ENCODE measurements at places on chromosomes 2 and 18. TPM values are rescaled to one million over a fixed set of nuclear protein-coding genes. Genes with fewer than 3 reads are reported as not detected.

DNA sequence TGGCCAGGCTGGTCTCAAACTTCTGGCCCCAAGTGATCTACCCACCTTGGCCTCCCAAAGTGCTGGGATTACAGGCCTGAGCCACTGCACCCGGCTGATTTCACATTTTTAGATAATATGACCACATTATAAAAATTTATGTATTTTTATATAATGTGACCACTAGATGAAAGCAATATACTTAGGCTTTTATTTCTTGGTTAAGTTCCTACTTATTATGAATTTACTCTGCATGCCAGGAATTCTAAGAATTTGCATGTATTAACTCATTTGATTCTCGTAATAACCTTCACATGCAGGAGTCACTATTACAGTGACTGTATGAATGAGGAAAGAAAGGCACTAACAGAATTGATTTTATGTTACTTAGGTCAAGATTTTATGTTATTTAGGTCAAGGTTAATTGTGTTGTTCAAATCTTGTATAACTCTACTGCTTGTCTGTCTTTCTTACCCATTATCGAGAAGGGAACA lies 25.6 kb upstream of the CASP8 start:
- no peaks in the 10 kb centered on the region for H3K36me3 ChIP-seq
- H3K4me3 ChIP-seq, result peak overlapping the region; percentile 59
- H3K27ac ChIP-seq, result no peak overlapping the region

CCDC88A gene
- total RNA-seq, result 74.5 TPM

DNA sequence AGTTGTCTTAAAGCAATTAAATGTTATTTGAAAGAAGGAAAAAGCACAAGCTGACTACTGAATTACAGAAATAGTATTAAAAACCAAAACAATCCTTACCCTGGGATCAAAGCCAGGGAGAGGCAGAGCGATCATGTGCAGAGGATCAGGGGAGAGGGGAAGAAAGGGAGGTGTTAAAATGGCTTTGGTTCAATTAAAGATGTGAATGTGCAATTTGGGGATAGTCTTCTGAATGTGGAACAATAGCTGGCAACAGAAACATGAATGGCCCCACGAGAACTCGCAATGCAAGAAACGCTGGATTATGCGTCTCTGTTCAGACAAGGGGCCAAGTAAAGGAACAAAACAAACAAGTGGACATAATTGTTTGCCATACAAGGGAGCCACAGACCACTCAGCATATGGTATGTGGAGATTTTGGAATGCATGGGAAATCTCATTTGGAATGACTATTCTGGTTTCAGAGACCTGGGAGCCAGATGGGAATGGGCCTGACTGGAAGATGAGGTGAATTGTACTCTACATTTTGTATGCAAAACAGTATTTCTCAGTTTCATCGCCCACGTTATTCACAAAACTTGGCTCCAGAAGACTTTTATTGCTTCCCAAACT lies 155.4 kb downstream of the SLC4A3 start:
- no peaks in the 10 kb centered on the region for H3K4me1 ChIP-seq
- H3K27me3 ChIP-seq, result no peaks in the 10 kb centered on the region
- no peak overlapping the region for H3K27ac ChIP-seq

- no peak for DNase-seq
- H3K4me1 ChIP-seq, result no peaks in the 10 kb centered on the region
- H3K27me3 ChIP-seq, result no peaks in the 10 kb centered on the region
- no peak overlapping the region for H3K4me3 ChIP-seq
These were observed 141.0 kb downstream of the RPIA start for GRCh38 chr2:88832311-88832991.

ASB18 gene
- total RNA-seq, result not detected

- H3K4me3 ChIP-seq, result no peak overlapping the region
- H3K4me1 ChIP-seq, result peaks cover 13% of the 10 kb centered on the region
- no peaks in the 10 kb centered on the region for H3K36me3 ChIP-seq
- DNase-seq, result no peak
- H3K27ac ChIP-seq, result no peak overlapping the region
These were observed 536.3 kb upstream of the TNP1 start for GRCh38 chr2:217396165-217396564.

- no peaks in the 10 kb centered on the region for H3K36me3 ChIP-seq
- no peak for DNase-seq
- no peaks in the 10 kb centered on the region for H3K4me1 ChIP-seq
These were observed 94.3 kb downstream of the CDCA7 start for GRCh38 chr2:173448938-173449471.

GRCh38 chr2:108541451-108541850 lies 7.2 kb downstream of the LIMS1 start:
- no peaks in the 10 kb centered on the region for H3K27me3 ChIP-seq
- H3K27ac ChIP-seq, result no peak overlapping the region
- H3K36me3 ChIP-seq, result no peaks in the 10 kb centered on the region
- peaks cover 28% of the 10 kb centered on the region for H3K4me1 ChIP-seq
- DNase-seq, result no peak

DNA sequence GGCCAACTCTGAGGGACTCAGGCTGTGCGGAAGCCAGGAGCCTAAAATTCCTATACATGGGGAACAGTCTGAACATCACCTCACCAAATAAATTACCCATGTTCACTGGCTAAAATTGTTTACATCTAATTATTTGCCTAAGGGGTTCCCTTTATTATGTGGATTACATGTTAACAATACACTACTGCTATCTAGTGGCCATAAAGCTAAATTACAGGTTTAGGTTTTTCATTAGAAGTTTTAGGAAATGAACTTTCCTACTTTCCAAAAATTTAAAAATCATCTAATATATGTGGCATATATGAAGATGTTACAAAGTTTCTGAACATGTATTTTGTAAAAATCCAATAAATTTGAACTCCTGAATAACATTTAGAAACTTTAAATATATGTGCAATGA lies 40.3 kb downstream of the PLA2R1 start:
- H3K4me1 ChIP-seq, result peaks cover 2% of the 10 kb centered on the region
- no peak for DNase-seq
- no peak overlapping the region for H3K27ac ChIP-seq
- no peaks in the 10 kb centered on the region for H3K27me3 ChIP-seq
- H3K4me3 ChIP-seq, result no peak overlapping the region

RBFA gene
- total RNA-seq, result 37.5 TPM

ASPRV1 gene
- 3.2 TPM for total RNA-seq

INHBB gene
- total RNA-seq, result 2.8 TPM

- H3K36me3 ChIP-seq, result no peaks in the 10 kb centered on the region
- H3K27me3 ChIP-seq, result no peaks in the 10 kb centered on the region
- no peaks in the 10 kb centered on the region for H3K4me1 ChIP-seq
- H3K27ac ChIP-seq, result no peak overlapping the region
- no peak for DNase-seq
- H3K4me3 ChIP-seq, result no peak overlapping the region
These were observed 224.4 kb upstream of the COPS8 start for GRCh38 chr2:236861196-236861875.

GALR1 gene
- total RNA-seq, result 0.28 TPM

GRCh38 chr2:217171874-217172273 lies 312.0 kb upstream of the TNP1 start:
- H3K4me3 ChIP-seq, result no peak overlapping the region
- no peak overlapping the region for H3K27ac ChIP-seq
- no peaks in the 10 kb centered on the region for H3K4me1 ChIP-seq
- H3K27me3 ChIP-seq, result no peaks in the 10 kb centered on the region

DNA sequence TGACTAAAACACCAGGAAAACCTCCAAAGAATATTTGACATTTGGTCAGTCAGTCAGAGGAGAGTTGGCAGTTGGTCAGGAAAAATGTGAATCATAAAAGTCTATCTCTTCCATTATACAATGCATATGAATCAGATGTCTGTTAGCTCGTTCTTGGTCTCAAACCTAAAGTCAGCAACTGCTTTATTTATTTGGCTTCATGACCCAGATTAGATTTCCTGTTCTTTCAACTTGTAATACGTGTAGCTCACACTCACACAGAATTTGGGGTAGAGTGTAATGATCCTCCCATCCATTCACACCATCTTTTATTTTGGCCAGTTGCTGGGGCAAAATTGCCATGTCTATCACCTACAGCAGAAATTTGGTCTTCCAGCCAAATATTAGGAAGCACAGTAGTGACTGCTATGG lies 81.9 kb upstream of the COL5A2 start:
- peaks cover 23% of the 10 kb centered on the region for H3K4me1 ChIP-seq
- DNase-seq, result no peak
- H3K27me3 ChIP-seq, result no peaks in the 10 kb centered on the region
- H3K4me3 ChIP-seq, result no peak overlapping the region
- no peaks in the 10 kb centered on the region for H3K36me3 ChIP-seq

GRCh38 chr2:105139556-105140239 lies 101.8 kb downstream of the MRPS9 start:
- H3K4me3 ChIP-seq, result no peak overlapping the region
- no peak overlapping the region for H3K27ac ChIP-seq
- no peaks in the 10 kb centered on the region for H3K27me3 ChIP-seq
- H3K4me1 ChIP-seq, result no peaks in the 10 kb centered on the region
- no peak for DNase-seq

GRCh38 chr2:224155896-224156295 lies 116.8 kb upstream of the SERPINE2 start:
- H3K27me3 ChIP-seq, result no peaks in the 10 kb centered on the region
- no peak for DNase-seq
- peaks cover 3% of the 10 kb centered on the region for H3K4me1 ChIP-seq
- no peak overlapping the region for H3K4me3 ChIP-seq

DNA sequence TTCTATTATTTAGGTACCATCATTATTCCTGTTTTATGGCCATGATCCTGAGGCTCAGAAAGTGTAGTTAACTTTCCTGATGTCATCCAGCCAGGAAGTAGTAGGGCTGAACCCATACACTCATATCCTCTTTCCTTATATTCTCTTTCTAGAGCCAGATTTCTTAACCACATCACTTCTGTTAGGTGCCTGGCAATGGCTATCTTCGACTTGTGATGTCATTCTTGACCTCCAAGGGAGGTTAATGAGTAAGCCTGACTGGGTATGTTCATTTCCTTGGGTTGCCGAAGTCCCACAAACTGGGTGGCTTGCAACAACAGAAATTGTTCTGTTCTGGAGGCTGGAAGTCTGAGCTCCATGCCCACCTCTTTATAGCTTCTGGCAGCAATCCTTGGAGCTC lies 43.4 kb downstream of the ITGB6 start:
- no peak for DNase-seq
- H3K4me3 ChIP-seq, result no peak overlapping the region
- H3K27ac ChIP-seq, result no peak overlapping the region
- no peaks in the 10 kb centered on the region for H3K36me3 ChIP-seq
- no peaks in the 10 kb centered on the region for H3K27me3 ChIP-seq

SCN1A gene
- not detected for total RNA-seq

GRCh38 chr2:222731201-222731621 lies 59.8 kb downstream of the MOGAT1 start:
- no peaks in the 10 kb centered on the region for H3K27me3 ChIP-seq
- no peaks in the 10 kb centered on the region for H3K36me3 ChIP-seq
- no peak for DNase-seq
- no peak overlapping the region for H3K4me3 ChIP-seq
- peak overlapping the region; percentile 87 for H3K27ac ChIP-seq

DNA sequence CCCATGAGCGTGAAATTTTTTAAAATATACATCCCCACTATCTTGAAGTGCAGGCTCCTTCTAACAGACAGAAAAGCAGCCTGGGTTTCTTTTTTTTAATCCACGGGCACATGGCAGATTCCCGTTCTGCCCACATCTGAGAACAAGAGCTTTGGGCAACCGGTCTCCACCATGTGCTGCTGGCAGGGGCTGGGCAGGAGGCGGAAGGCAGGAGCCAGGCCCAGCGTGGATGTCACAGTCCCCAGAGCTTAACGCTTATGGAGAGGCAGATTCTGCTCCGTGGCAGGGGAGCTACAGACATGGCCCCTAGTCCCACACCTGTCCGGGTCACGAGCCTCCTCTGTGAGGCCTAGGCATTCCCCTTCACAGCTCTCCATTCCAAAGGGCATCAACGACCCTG lies 503.0 kb upstream of the MYT1L start:
- no peaks in the 10 kb centered on the region for H3K36me3 ChIP-seq
- DNase-seq, result no peak
- H3K4me1 ChIP-seq, result no peaks in the 10 kb centered on the region
- no peak overlapping the region for H3K27ac ChIP-seq

- peaks cover 11% of the 10 kb centered on the region for H3K36me3 ChIP-seq
- H3K27ac ChIP-seq, result no peak overlapping the region
- H3K4me3 ChIP-seq, result no peak overlapping the region
- DNase-seq, result no peak
These were observed 89.9 kb upstream of the UBXN4 start for GRCh38 chr2:135651717-135652116.

DNA sequence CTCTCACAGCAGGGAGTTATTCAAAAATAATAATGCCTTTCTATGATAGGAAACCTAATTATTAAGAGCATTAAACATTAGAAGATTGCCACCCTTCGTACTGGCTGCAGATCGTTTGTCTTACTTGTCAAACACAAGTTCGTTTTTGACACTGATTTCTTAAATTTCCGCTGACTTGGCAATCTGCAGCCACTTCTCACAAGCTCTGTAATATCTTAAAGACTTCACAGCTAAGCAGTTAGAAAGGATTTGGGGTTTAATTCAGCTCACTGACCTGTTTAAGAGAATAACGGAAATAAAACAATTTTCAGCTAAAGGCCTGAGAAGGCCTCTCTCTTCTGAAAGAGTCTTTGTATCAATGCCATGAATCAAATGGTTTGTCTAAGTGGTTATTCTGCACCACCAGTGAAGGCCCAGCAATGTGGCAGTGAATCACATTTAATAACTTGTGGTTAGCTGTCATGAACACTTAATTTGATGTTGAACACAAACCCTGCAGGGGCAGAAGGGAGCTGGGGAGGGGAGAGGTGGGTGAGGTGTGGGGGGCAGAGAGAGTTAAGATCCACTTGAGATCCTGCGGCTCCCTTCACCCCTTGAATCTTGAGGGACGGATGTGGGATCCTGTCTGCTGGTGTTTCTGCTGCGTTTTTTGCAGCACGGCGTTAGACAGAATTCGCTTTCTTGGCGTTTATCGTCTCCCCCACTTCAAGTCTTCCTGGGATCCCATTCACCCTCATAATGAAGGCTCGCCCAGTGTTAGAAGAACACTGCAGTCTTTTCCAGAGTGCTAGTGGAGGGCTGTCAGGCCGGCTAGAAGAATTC lies 145.4 kb upstream of the SATB2 start:
- H3K4me1 ChIP-seq, result peaks cover 9% of the 10 kb centered on the region
- no peaks in the 10 kb centered on the region for H3K36me3 ChIP-seq
- no peak overlapping the region for H3K4me3 ChIP-seq
- DNase-seq, result no peak

GRCh38 chr2:240353086-240353798 lies 82.2 kb upstream of the GPC1 start:
- no peak overlapping the region for H3K27ac ChIP-seq
- H3K4me1 ChIP-seq, result peaks cover 6% of the 10 kb centered on the region
- H3K27me3 ChIP-seq, result no peaks in the 10 kb centered on the region
- no peak overlapping the region for H3K4me3 ChIP-seq
- DNase-seq, result no peak

DNA sequence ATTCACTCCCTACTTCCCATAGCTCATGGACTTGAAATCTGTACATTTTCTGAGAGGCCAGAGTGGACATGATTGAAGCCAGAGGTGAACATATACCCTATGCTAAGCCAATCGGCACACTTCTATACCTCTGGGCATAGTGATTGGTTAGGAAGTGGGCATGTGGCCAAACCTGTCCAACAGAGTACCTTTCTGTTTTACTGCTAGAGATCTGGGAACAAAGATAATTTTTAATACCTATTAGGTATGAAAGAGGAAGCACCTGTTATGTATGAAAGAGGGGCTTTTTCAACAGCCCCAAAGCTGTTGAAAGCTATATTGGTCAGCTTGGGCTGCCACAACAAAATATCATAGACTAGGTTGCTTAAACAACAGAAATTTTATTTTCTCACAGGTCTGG lies 27.7 kb downstream of the METTL8 start:
- H3K27me3 ChIP-seq, result no peaks in the 10 kb centered on the region
- H3K27ac ChIP-seq, result no peak overlapping the region
- no peak for DNase-seq

- no peaks in the 10 kb centered on the region for H3K27me3 ChIP-seq
- no peak for DNase-seq
- H3K4me1 ChIP-seq, result peaks cover 73% of the 10 kb centered on the region
- no peaks in the 10 kb centered on the region for H3K36me3 ChIP-seq
- H3K27ac ChIP-seq, result peak overlapping the region; percentile 80
- H3K4me3 ChIP-seq, result peak overlapping the region; percentile 27
These were observed 21.0 kb upstream of the GLS start for GRCh38 chr2:190859347-190860297.
